ENCODE measurements at places on chromosomes 6 and 20.
A peak's percentile ranks its signal among the peaks of the same experiment; 100 is the strongest.

- DNase-seq: peak; percentile 12
Measured at GRCh38 chr20:23078351-23079015, 7.6 kb downstream of the CD93 start.

GRCh38 chr20:25310921-25311728 lies 63.2 kb downstream of the PYGB start:
- peak; percentile 85 for DNase-seq

- DNase-seq: peak; percentile 17
Measured at GRCh38 chr20:18857640-18858039, 44.1 kb downstream of the SCP2D1 start.

- no peak for DNase-seq
Measured at GRCh38 chr20:15446373-15446772, 1109.0 kb upstream of the FLRT3 start.

GRCh38 chr20:53319716-53320115 lies 273.9 kb downstream of the ZNF217 start:
- no peak for DNase-seq

GRCh38 chr20:24836041-24836533 lies 113.0 kb upstream of the CST7 start:
- DNase-seq: no peak
